ENCODE measurements at places on chromosomes 3 and 15.

GRCh38 chr3:117171124-117171523 is 461.5 kb downstream of the TUSC7 start:
- no peak for DNase-seq

DNA sequence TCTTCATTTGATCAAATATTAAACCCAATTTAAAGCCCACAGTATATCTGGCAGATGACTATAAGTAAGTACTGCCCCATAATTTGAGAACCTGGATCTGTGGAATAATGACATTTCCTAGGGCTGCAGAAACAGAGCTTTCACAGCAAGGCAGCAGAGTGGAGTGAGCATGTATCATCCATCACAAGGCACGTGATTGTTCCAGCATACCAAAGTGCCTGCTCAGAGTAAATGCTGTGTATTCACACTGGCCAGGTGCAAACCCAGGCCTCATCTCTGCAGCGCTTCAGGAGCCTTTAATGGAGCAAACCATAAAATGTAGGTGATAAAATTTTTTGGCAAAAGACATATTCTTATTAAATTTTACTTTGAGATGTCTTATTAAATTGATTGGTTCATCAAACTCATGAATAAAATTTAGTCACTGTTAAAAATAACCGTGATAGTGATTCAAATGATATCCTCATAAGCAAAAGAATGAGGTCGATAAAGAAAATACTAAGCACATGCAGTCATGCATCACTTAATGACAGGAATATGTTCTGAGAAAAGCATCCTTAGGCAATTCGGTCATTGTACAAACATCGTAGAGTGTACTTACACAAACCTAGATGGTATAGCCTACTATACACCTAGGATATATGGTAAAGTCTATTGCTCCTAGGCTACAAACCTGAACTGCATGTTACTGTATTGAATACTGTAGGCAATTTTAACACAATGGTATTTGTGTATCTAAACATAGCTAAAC is 99.3 kb upstream of the SLC24A5 start:
- DNase-seq = no peak

GRCh38 chr3:86418861-86419260 is 572.1 kb downstream of the VGLL3 start:
- DNase-seq = no peak

DNA sequence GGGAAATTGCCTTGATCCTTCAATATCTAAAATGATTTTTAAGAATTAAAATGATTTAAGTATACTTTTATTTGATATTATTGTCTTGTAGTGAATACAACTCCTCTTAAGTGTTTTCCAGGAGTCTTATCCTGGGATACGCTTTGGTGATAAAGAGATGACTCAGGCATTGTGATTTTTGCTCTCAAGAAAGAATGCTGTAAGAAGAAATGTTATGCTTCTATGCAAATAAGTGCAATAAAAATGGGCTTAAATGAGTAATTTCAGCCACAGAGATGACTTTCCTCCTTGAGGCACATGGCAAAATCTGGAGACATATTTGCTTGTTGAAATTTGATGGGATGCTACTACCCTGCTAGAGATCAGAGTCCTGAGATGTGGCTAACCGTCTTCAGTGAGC is 358.6 kb upstream of the BCHE start:
- no peak for DNase-seq

DNA sequence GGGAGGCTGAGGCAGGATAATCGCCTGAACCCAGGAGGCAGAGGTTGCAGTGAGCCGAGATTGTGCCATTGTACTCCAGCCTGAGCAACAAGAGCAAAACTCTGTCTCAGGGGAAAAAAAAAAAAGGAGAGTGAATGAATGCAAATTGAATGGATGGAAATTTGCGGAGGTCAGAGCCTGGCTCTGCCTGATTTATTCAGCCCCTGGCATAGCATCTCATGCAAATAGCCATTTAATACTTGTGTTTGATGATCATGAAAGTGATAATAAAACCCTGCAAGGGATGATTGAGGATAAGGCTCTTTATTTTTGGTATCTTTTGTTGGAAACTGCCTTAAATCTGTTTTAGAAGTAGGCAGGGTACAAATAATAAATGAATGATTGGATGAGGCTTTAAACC is 133.0 kb upstream of the SEMA6D start:
- DNase-seq = no peak

DNA sequence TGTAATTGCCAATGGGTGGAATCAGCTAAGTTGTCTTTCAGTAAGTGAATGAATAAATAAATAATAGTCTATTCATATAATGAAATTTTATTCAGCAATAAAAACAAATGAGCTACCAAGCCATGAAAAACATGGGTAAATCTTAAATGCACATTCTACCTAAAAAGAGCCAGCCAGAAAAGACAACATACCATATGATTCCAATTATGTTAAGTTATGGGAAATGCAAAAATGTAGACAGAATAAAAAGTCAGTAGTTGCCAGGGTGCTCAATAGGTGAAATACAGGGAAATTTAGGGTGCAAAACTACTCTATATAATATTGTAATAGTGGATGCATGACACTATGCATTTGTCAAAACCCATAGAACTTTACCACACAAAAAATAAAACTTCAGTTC is 277.2 kb upstream of the EPHA6 start:
- no peak for DNase-seq

DNA sequence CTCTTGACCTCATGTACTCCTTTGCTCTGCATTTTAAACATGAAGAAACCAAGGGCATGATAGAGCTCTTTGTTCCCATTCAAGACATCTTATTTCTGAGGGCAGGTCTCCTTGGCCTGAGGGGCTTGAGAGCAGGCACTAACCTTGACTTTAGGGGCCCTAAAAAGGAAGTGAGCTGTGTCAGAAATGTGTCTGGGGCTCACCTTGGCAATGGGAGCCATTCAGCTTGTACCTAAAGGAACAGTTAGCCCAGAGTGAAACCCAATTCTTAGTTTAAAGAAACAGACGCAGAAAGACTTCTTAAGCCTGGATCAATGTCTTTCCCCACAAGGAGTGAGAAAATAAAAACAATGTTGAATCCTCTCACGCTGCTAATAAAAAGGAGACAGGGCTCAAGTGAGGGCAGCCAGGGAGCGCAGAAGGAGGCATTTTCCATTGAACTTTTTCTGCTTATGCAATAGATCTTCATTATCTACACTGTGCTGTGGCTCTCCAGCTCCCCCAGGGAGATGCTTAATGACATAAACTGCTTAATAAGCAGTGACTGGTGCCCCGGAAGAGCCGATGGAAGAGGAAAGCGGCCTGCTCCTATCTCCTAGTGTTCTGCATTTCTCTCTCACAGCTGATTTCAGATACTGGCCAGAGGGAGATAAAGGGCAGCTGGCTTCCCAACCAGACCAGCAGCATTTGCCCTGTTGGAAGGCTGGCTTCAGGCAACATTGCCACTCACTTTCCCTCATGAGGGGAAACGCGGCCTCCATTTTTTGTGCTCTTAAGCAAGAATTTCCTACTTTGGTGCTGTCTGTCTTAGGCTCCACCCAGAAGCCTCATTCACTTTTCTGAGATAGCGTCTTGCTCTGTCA is 152.0 kb downstream of the OPA1 start:
- no peak for DNase-seq

DNA sequence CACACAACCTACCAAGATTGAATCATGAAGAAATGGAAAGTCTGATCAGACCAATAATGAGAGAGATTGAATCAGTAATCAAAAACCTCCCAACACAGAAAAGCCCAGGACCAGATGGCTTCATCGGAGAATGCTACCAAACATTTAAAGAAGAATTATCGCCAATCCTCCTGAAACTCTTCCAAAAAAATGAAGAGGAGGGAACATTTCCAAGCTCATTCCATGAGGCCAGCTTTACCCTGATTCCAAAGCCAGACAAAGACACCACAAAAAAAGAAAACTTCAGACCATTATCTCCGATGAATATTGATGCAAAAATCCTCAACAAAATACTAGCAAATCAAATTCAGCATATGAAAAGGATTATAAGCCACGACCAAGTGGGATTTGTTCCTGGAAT is 94.1 kb downstream of the SENP2 start:
- DNase-seq = no peak

DNA sequence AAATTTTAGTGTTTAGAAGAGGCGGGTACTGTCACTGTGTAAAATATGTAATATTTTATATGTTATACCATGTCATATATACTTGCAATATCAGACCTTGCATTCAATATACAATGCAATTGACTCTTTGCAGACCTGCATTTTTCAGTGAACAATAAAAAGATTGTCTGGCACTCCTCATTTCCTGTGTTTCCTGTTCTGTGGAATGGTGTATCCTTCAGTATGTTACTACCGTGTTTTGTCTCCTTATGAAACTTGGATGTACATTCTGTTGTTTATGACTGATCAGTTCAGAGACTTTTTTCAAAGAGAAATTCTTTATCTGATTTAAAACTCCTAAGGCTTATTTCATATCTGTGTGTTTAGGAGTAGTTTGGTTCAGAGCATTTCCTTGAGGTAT is 31.5 kb downstream of the APH1B start:
- DNase-seq = no peak

- DNase-seq = no peak
These were observed 93.3 kb upstream of the NLGN1 start for GRCh38 chr3:173304182-173304800.

- DNase-seq = no peak
These were observed 19.6 kb downstream of the HSPBAP1 start for GRCh38 chr3:122773944-122774509.

DNA sequence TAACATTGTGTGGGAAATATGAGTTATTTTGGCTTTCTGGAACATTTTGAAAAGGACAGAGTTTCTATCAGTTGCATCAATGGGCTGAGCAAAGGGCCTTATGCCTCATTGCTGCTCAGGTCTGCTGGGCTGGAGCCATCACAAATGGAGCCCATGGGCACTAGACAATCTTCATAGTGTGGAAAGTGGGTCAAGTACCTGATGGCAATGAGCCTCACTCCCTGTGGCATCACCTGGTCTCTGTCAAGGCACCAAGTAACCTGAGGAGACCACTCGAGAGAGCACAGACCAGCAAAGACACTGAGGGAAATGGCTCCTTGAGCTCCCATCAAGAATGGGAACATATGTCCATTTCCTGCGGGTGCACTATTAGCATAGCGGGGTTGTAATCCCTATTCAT is 96.7 kb upstream of the PPP2R3A start:
- DNase-seq = no peak

- no peak for DNase-seq
These were observed 332.6 kb upstream of the KCNMB2 start for GRCh38 chr3:178203650-178204049.

- no peak for DNase-seq
These were observed 219.0 kb downstream of the ITPR1 start for GRCh38 chr3:4712109-4712508.

- DNase-seq = peak; percentile 43
These were observed 34.5 kb downstream of the PLA2G4D start for GRCh38 chr15:42059661-42060476.

- DNase-seq = no peak
These were observed 786.0 kb downstream of the TUSC7 start for GRCh38 chr3:117495620-117496019.

DNA sequence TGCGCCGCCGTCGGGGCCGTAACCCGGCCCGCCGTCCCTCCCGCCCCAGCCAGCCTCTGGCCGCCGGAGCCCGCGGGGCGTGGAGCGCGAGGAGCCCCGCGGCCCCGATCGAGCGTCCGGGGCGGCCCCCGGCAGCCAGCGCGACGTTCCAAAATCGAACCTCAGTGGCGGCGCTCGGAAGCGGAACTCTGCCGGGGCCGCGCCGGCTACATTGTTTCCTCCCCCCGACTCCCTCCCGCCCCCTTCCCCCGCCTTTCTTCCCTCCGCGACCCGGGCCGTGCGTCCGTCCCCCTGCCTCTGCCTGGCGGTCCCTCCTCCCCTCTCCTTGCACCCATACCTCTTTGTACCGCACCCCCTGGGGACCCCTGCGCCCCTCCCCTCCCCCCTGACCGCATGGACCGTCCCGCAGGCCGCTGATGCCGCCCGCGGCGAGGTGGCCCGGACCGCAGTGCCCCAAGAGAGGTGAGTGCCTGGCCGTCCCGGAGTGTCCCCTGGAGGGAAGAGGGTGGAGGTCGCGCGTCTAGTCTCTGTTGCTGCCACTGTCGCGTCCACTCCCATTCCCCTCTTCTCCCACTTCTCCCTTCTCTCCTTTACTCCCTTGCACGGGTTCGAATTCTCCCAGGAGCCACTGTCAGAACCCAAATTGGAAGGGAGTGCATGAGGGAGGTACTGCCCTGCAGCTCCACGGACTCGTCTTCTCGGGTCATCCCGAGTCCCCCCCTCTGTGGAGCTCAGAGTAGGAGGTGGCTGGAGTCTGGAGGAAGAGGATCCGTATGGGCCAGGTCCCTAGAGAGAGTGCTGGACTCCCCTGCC is 585 bp downstream of the CSK start:
- no peak for DNase-seq

GRCh38 chr3:148078658-148079057 is 619.0 kb upstream of the AGTR1 start:
- no peak for DNase-seq

DNA sequence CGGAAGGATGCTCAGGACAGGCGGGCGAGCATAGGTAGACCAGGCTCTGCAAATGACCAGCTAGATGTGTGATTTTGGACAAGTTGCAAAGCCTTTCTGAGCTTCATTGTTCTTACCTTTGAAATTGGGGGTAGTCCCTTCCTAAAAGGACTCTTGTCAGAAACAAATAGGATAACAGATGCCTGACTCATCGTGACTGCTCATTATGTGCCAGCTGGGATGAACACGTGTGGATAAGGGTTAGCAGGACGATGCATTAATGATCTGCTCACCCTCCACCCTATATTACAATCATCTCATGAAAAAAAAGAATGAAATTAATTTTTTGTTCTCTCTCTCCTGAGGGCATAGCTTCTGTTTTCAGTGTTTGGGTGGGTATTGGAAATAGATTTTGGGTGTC is 223.4 kb downstream of the NR2F2 start:
- no peak for DNase-seq

DNA sequence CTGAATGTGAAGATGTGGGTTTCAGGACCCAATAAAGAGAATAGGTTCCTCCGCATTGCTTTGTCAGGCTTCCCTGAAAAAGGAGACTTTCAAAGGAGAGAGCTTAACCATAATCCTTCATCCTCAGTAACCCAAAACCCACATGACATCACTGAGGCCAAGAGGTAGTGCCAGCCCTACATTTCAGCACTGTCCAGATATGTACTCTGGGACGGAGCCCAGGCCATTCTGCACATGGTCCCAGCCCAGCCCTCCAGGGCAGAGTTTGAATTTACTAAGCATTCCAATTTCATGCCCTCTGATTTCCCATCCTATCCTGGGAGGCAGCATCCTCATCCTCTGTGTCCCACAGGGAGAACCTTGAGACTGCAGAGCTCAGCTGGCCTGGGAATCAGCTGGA is 210.5 kb downstream of the GABRB3 start:
- DNase-seq = no peak

GRCh38 chr3:100001526-100002270 is 112.6 kb downstream of the FILIP1L start:
- no peak for DNase-seq

- DNase-seq = peak; percentile 45
These were observed 11.5 kb downstream of the APH1B start for GRCh38 chr15:63288778-63289378.

DNA sequence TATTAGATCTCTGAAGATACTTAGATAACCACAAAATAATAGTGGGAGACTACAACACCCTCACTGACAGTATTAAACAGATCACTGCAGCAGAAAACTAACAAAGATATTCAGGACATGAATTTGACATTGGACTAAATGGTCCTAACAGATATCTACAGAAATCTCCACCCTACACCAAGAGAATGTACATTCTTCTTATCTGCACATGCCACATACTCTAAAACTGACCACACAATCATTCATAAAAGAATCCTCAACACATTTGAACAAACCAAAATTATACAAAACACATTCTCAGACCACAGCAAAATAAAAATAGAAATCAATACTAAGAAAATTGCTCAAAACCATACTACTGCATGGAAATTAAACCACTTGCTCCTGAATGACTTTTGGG is 116.3 kb downstream of the DTWD1 start:
- no peak for DNase-seq

GRCh38 chr3:38370861-38371260 is 24.3 kb downstream of the XYLB start:
- no peak for DNase-seq
